Suppressor macrophage treated with lipopolysaccharide for 4 hours (primary cell): ENCODE measurements at places on chromosomes 7 and 10.

DNA sequence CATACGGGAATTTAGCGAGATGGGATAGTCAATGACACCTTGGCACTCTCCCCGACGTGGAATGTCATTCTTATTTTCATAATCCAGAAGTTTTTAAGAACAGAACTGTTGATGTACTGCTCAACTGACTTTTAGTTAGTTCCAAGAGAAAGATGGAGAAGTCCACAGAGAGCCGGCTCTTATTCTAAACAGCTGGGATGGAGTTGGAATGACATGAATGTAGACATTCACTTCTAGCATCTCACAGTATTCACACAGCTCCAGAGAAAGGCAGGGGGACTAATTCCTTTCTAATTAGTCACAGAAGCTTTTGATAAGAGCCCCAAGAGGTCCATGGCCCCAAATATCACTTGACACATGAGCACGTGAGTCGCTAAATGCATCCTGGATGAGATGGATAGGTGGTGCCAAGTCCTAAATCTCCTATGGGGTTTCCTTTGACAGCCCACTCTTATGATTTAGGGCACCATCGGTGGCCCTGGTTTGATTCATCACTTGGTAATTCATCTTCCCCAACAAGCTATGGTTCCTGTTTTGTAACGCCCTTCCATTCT is 420.3 kb upstream of the AUTS2 start:
- DNase-seq, result no peak

DNA sequence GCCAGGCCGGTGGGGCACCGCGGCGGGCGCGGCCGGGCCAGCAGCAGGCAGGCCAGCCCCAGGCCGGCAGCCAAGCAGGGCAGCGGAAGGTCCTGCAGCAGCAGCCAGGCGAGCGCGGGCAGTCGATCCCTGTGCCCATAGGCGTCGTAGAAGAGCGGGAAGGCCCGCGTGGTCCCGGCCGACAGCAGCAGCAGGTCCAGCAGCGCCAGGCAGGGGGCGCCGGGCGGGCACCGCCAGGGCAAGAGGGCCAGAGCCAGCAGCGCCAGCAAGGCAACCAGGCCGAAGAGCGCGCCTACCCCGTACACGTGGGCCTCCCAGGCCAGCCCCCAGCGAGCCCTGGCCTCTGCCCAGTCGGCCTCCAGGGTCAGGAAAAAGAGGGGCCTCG is 8.4 kb upstream of the RBM28 start:
- DNase-seq, result peak; percentile 69

DNA sequence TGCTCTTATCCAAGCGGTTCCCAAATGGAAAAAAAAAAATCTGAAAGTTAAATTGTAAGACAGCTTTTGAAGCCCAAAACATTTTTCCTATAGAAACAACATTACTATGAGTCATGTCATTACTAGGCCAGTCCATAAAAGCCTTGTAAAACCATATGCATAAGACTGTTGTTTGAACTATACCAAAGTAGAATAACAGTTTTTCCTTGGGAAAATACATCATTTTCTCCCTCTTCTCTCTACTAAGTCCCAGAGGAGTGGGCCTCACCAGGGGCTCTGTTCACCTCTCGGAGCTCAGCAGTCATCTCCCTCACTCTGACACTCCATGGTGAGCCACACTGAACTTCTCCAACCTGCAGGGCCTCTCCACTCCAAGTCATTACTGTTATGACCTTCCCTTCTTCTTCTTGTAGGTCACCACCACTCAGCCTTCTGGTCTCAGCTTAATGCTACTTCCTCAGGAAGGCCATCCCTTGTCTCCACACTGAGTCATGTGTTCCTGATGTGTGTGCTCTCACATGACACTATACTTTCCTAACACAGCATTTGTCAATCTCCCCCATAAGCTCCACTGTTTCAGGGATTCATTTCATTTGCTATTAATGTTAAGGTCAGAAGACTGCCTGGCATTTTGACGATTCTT is 32.5 kb downstream of the ZNF438 start:
- DNase-seq, result peak; percentile 97

DNA sequence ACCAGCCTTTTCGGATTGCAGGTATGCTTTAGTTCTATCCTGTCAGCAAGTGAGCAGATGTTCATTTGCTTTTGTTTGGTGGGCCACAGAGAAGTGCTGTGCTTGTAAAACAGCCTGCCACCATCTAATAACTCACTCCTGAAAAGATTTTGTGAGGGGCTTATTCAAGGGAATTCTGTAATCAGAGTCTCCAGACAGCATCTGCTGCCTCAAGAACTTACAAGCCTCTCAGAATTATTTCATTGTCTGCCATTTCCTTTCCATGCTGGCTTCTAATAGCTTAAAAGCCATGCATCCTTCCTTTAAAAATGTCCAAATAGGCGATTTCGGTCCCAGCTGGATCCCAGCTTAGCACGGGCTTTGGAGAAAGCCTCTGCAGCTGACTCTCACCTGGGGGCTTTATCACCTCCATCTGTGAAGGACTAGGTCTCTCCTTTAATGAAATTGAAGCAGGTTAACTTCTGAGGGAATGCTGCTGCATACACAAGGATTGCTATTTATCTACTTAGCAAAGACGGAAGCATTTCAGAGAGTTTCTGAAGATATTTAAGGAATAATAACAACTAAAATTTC is 48.0 kb downstream of the MALRD1 start:
- no peak for DNase-seq

- DNase-seq, result no peak
Measured at GRCh38 chr7:158399762-158400161, 187.9 kb downstream of the PTPRN2 start.

GRCh38 chr7:151126491-151127137 is 40.3 kb downstream of the AGAP3 start:
- DNase-seq, result no peak

DNA sequence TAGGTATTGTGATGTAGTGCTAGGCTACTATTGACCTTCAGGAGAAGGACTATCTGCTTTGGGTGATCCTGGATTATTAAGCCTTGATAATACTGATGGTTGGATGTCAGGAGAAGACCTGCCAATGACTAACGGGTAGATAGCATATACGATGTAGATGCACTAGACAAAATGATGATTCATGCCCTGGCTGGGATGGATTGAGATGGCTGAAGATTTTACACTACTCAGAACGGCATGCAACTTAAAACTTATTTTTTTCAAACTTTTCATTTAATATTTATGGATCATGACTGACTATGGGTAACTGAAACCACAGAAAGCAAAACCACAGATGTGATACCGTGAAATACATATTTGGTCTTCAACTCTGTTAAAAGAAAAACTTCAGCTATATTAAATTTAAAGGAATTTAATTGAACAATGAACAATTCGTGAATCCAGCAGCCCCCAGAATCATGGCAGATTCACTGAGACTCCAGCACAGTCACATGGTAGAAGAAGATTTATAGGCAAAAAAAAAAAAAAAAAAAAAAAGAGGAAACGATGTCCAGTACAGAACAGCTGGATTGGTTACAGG is 124.6 kb upstream of the CDK13 start:
- DNase-seq, result no peak

DNA sequence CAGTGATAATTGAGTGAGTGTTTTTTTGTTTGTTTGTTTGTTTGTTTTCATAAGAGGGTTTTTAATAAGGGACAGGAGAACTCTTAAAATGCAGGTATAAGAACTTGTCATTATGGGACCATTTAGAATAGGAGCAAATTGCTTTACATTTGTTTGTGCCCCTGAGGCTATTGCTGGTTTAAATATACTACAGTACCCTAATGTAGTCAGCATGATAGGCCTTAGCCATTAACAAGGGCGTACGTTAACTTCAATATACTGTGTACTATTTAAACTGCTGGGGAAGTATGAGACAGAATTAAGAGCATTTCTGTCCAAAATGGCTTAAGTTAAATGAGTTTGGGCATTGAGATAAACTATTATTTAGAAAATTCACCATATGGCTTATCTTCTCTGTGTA is 26.2 kb downstream of the PRKAR2B start:
- no peak for DNase-seq

GRCh38 chr7:5470167-5470532 is 46.5 kb upstream of the TNRC18 start:
- no peak for DNase-seq

- no peak for DNase-seq
Measured at GRCh38 chr7:8184221-8184620, 77.7 kb downstream of the ICA1 start.

- no peak for DNase-seq
Measured at GRCh38 chr7:13047061-13047460, 359.6 kb downstream of the ARL4A start.
